ENCODE measurements at places on chromosomes 12 and 14.

DNA sequence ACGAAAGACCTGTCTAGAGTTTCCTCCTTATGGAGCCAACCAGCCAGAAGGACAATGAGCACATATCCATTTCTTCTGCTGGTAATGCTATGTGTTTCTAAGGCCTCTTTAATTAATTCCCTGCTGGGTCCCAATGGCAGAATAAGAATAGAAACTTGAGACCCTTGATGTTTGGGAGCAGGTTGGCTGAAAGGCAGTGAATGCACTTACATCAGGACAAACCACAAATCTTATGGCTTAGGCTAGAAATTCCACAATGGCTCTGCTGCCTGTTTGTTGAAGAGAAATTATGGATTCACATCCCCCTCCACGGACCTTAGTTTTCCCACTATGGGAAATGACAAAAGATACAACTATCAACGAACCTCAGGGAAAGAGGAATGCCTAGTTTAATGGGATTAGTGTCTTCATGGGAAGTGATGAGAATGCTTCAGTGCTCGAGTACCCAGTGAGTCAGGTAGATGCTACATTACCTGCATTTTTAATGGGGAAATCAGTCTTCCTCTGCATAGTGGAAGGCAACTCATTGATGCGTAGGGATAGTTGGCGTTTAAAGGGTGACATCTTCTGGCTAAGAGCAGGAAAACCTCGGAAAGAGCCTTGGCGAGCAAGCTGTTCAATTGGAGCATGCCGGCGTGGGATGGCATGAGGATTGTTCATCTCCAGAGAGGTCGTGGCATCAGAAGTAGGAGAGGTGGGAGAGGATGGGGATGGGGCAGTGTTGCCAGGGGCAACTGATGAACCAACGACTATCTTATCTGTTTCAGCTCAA is 46.5 kb downstream of the PAPLN start:
- DNase-seq: no peak

DNA sequence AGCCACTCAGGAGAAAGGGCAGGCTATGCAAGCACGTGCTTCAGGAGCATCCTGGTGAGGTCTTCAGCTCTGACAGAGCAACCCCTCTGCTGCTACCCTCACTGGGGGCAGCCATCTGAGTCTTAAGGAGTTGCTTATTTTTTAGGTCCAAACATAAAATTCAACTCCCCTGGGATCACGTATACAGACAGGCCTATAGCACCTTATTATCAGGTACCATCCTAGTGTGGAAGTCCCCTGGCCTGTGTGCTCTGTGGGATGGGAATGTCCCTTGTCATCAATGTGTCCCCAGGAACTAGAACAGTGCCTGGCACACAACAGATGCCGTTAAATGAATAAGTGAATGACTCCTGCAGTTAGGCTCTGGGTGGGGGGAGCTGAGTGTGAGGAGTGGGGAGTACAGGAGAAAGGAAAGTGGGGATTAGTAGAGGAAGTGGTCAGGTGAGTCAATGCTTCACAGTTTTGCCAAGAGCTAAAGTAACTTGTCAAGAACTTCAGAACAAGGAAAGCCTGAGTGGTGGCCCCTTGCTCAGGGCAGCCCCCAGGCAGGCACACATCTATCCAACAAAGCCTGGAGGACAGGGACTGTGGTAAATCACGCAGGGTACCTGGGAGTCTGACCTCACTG is 33.5 kb downstream of the DAD1 start:
- no peak for DNase-seq

DNA sequence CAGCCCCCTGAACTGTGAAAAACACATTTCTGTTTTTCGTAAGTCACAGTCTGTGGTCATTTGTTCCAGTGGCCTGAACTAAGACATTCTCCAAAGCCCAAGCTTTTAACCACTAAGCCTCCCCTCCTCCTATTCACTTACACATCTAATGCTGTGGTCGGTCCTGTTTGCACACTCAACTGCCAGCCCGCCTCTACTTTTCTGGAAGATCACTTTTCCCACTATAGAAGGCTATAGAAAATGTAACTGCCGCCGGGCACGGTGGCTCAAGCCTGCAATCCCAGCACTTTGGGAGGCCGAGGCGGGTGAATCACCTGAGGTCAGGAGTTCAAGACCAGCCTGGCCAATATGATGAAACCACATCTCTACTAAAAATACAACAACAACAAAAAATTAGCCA is 524.7 kb upstream of the TMEM132C start:
- DNase-seq: no peak

GRCh38 chr14:87286826-87287225 is 706.2 kb downstream of the GALC start:
- DNase-seq: no peak

GRCh38 chr14:77130386-77130785 is 11.2 kb downstream of the ZDHHC22 start:
- DNase-seq: no peak

DNA sequence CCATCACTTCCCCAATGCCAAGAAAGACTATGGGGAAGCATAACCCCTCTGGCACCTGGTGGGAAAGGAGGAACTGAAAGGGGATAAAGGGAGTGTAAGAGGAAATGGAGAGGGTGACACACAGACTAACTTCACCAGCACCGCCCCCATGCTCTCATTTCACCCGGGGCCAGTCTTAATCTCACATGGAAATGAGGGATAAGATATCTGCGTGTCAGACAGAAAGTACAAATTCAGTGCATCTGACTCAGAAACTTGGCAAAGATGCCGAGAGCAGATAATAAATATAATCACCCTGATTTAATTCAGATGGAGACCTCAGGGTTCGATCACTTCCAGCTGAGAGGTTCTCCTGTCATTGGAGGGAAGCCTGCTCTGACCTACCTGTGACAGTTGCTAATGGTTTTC is 191.6 kb downstream of the DUSP6 start:
- no peak for DNase-seq

- no peak for DNase-seq
These were observed 894.9 kb downstream of the VRK1 start for GRCh38 chr14:97692084-97692483.

DNA sequence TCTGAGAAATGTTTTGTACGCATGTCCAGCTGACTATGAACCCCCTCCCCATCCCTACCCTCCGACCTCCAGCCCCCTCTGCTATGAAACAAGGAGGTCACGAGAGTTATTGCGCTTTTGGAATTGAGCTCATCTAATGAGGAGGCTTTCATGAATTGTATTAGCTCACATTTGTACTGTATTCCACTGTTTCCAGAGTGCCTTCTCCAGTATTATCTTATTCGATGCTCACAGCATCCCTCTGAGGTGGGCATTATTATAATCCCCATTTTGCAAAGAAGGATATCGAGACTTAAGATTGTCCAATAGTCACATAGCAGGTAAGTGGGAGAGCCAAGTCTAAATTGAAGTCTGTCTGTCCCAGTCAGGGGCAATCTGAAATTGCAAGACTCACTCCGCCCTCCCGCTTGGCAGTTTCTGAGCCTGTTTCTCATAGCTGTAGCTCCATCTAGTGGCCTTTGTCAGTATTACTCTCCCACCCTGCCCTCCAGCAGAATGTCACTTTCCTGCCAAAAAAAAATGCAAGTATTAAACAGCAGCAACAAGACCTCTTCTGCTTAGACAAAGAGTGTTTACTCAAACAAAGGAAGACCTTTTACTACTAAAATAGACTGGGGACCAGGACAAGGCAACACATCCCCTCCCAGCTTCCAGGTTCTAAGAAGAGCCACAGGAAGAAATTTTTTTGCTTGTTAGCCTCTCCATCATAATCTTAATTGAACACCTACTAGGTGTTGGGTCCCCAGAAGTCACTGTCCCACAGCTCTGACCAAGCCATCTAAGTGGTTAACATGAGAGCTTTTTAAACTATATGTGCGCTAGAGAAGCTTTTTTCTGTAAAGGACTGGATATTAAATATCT is 48.6 kb upstream of the TMEM233 start:
- peak; percentile 58 for DNase-seq

- DNase-seq: no peak
These were observed 87.2 kb downstream of the DAAM1 start for GRCh38 chr14:59275668-59276067.

GRCh38 chr12:128853600-128854197 is 421 bp downstream of the GLT1D1 start:
- no peak for DNase-seq

- DNase-seq: no peak
These were observed 222.0 kb downstream of the ANO2 start for GRCh38 chr12:5723071-5723470.

DNA sequence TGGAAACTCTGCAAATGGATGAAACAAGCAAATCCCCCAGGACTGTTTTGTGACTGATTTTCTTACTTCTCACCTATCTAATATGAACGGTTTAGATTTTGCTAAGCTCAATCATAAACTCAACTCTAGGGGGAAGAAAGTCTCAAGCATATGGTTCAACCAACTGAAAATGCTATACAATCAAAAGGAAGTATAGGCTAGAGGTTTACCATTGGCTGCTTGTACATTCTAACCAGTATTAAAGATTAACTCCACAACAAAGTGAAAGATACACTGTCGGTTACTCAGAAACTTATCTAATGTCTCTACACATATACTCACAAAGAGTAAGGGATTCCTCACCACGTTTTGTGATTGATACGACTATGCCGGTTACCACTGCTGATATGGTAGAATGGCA is 281.8 kb upstream of the SOX5 start:
- DNase-seq: no peak

DNA sequence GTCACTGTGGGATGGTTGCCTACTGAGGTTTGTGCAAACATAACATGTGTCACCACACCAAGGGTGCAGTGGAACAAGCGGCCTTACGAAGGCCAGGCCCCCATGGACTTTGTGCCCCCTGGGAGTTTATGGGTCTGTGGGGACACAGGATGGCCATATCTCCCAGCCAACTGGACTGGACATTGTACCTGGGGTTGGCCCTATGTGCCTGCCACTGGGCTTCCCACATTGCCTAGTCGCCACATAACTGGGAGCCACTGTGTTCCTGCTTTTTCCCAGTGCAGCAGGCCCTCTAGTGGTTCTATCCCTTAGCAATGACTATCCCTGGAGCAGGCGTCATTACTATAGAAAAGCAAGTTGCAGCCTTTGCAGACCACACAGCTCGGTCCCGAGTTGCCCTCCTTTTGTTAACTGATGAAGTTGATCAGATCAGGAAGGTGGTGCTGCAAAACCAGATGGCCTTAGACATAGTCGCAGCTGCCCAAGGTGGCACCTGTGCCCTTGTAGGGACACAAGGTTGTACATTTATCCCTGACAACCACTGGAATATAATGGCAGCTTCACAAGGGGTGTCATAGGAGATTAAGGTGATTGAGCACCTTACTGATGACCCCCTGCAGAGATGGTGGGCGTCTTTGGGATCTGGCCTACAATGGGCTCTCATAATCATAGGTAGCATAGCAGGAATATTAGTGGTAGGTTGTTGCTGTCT is 15.2 kb upstream of the RNASE12 start:
- DNase-seq: no peak

DNA sequence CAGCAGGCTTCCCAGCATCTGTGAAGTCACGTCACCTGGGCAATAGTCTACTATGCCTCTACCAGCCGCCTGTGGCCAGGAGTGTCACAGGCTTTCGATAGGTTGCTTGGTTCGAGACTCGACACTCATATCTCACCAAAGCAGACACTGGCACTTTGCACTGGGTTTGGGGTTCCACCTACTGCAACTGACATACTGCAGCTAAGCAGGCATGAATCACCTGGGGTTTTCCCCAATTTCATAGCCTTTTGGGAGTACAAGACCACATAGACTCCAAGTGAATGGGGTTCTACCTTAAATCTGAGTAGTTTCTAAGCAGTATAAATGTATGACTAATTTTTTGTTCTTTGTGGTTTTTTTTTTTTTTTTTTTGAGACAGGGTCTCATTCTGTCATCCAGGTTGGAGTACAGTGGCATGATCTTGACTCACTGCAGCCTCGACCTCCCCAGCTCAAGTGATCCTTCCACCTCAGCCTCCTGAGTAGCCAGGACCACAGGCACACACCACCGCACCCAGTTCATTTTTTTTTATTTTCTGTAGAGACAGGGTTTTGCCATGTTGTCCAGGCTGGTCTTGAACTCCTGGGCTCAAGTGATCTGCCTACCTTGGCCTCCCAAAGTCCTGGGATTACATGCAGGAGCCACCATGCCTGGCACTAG is 32.1 kb downstream of the DMAC2L start:
- peak; percentile 58 for DNase-seq

All from stimulated activated CD4-positive, alpha-beta T cell treated with anti-CD3 and anti-CD28 coated beads, Interleukin-1b, Interleukin-23, amount 100 ng/mL, for 24 hours (primary cell).